Central memory CD8-positive, alpha-beta T cell (primary cell): ENCODE measurements at places on chromosomes 16 and 17.

DNA sequence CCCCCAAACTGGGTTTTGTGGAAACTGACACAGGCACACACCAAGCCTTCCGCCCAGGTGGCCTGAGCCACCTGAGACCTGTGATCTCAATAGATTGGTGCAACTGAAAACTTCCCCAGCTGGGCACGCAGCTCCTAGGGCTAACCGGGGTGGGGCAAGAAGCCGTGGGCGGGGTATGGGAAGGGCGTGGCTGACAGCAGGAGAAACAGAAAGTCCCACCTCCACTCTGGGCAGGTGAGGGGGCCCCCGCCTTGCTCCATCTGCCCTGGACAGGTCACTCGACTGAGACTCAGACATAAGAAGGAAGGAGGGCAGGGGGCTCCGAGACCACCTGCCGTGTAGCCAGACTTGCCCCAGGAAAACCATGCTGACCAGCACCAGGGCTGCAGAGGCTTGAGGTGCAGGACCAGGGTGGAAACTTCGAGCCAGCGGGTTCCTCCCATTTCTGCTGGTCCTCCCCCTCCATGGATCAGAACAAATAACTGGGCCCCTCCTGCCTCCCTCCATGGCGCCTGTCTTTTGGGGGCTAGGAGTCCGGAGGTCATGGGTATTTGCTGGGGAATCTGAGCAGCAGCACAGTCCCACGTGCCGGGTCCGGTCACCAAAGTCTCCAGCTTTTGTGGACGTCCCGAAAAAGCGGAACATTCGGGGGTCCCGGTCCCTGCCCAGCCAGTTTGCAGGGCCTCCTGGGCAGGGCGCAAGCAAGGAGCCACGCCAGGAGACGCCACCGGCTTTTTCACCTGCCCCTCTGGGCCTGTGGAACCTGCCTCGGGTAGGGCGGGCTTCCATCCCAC is 1.3 kb downstream of the TIMP2 start:
- H3K4me1 ChIP-seq = peaks cover 5% of the 10 kb centered on the region
- peak overlapping the region; percentile 71 for H3K4me3 ChIP-seq
- no peak overlapping the region for H3K27ac ChIP-seq
- peaks cover 71% of the 10 kb centered on the region for H3K27me3 ChIP-seq

DNA sequence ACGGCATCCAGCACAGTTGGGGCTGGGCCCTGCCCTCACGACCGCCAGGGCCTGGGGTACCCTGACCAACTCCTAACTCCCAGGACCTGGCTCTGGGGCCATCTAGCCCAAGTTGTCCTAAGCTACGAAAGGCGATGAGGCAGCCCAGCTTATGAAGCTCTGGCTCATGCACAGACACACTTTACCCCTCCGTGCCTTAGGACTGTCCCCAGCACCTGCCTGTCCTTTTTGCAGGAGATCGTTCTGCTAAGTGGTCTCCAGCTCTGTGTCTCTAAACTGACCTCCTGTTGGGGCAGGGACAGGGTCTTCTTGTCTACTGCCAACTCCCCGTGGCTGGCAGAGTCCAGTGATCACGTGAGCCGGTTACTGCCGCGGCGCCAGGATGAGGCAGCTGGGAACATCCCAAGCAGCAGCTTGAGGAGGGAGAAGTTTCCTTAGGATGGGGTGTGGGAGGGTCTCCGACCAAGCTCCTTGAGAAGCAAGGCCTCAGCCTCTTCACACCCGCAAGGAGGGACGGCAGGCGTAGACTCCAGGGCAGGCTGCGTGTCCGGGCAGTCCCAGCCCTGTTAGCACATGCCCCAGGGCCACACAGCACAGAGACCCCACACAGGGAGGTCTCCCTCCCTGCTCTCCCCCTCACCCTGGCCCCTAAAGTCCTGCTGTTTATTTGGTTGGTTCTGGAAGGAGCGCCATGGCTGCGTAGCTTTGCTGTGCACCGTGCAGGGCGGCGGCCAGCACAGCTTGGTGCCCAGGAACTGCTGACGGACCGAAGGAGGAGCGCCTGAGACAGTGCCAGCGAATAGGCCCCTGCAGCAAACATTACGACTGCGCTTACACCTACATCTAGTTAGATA is 16.4 kb upstream of the METRNL start:
- no peaks in the 10 kb centered on the region for H3K4me1 ChIP-seq
- no peaks in the 10 kb centered on the region for H3K27me3 ChIP-seq
- peak; percentile 8 for DNase-seq
- no peak overlapping the region for H3K4me3 ChIP-seq
- peaks cover 6% of the 10 kb centered on the region for H3K36me3 ChIP-seq

DNA sequence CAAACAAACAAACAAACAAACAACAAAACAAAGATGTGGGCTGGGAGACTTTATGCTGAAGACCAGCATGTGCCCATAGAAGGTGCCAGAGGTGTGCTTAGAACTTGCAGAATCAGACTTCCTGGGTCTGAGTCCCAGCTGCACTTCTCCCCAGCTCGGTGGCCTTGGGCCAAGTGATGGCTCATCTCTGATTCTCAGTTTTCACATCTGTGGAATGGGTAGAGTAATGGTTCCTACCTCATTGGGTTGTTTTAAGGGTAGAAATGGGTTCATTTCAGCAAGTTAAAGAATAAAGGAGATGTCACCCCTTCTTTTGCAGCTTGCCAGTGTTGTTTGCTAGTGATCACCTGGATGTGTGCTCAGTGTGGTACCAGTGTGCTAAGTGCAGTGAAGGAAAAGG is 10.7 kb downstream of the NKD1 start:
- H3K4me3 ChIP-seq = no peak overlapping the region
- H3K4me1 ChIP-seq = no peaks in the 10 kb centered on the region
- DNase-seq = no peak

GRCh38 chr17:45311401-45311759 is 5.4 kb downstream of the MAP3K14 start:
- no peaks in the 10 kb centered on the region for H3K27me3 ChIP-seq
- DNase-seq = no peak
- H3K4me3 ChIP-seq = peak overlapping the region; percentile 93
- peak overlapping the region; percentile 94 for H3K27ac ChIP-seq
- H3K36me3 ChIP-seq = peaks cover 10% of the 10 kb centered on the region
- peaks cover 86% of the 10 kb centered on the region for H3K4me1 ChIP-seq

- peaks cover 9% of the 10 kb centered on the region for H3K36me3 ChIP-seq
- H3K27ac ChIP-seq = peak overlapping the region; percentile 90
- H3K4me1 ChIP-seq = peaks cover 82% of the 10 kb centered on the region
- H3K27me3 ChIP-seq = no peaks in the 10 kb centered on the region
These were observed 56.1 kb downstream of the PLXDC1 start for GRCh38 chr17:39095309-39095686.

DNA sequence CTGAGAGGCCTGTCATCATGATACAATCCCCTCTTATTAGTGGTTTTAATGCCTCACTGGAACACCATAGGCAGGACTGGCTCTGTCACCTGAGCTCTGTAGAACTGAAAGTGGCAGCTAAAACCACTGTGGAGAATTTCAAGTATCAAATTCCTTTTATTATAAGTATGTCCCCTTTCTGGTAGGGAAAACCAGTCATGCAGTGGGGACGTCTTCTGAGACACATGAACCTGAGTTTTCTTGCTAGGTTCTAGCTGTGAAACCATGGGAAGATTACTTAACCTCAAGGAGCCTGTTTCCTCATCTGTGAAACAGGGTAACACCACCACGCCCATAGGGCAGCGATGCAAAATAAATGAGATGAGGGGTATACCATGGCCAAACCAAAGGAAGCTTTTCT is 4.7 kb downstream of the VAC14 start:
- peaks cover 11% of the 10 kb centered on the region for H3K36me3 ChIP-seq

- peak overlapping the region; percentile 23 for H3K27ac ChIP-seq
- no peak for DNase-seq
- H3K4me3 ChIP-seq = no peak overlapping the region
- H3K27me3 ChIP-seq = no peaks in the 10 kb centered on the region
These were observed 12.3 kb downstream of the PELP1 start for GRCh38 chr17:4691686-4692085.

GRCh38 chr16:66562409-66562808 is 3.8 kb upstream of the CMTM1 start:
- H3K4me3 ChIP-seq = peak overlapping the region; percentile 53
- no peak for DNase-seq
- H3K27ac ChIP-seq = peak overlapping the region; percentile 56
- H3K36me3 ChIP-seq = peaks cover 43% of the 10 kb centered on the region

DNA sequence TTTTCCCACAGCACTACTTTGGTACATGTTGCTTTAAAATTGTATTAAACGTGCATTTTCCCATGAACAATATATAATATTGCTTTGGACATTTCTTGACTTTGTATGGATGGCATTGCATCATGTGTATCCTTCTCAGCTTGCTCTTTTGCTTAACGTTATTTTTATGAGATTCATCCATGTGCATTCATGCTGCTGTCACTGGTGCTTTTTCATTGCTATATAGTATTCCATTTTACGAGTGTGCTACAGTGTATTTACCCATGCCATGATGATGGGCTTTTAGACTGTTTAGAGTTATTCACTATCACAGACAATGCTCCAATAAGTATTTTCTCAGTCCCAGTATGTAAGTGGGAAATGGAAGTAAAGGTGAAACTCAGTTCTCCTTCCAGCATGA is 195.2 kb upstream of the COX10 start:
- H3K27me3 ChIP-seq = no peaks in the 10 kb centered on the region
- H3K27ac ChIP-seq = no peak overlapping the region
- no peaks in the 10 kb centered on the region for H3K36me3 ChIP-seq
- DNase-seq = no peak
- H3K4me3 ChIP-seq = no peak overlapping the region
- no peaks in the 10 kb centered on the region for H3K4me1 ChIP-seq

- peaks cover 24% of the 10 kb centered on the region for H3K4me1 ChIP-seq
- H3K36me3 ChIP-seq = peaks cover 34% of the 10 kb centered on the region
- no peak for DNase-seq
- peak overlapping the region; percentile 72 for H3K27ac ChIP-seq
- H3K4me3 ChIP-seq = no peak overlapping the region
- no peaks in the 10 kb centered on the region for H3K27me3 ChIP-seq
These were observed 54.2 kb downstream of the PLD6 start for GRCh38 chr17:17151962-17152361.

- H3K27ac ChIP-seq = no peak overlapping the region
- peaks cover 76% of the 10 kb centered on the region for H3K36me3 ChIP-seq
- H3K27me3 ChIP-seq = no peaks in the 10 kb centered on the region
- no peak overlapping the region for H3K4me3 ChIP-seq
- no peak for DNase-seq
- H3K4me1 ChIP-seq = peaks cover 5% of the 10 kb centered on the region
These were observed 12.4 kb downstream of the CCDC47 start for GRCh38 chr17:63760771-63761539.

- peak; percentile 45 for DNase-seq
- no peaks in the 10 kb centered on the region for H3K27me3 ChIP-seq
- peak overlapping the region; percentile 94 for H3K27ac ChIP-seq
- H3K4me1 ChIP-seq = peaks cover 27% of the 10 kb centered on the region
- H3K4me3 ChIP-seq = peak overlapping the region; percentile 85
- peaks cover 11% of the 10 kb centered on the region for H3K36me3 ChIP-seq
These were observed 1.8 kb downstream of the KIAA0513 start for GRCh38 chr16:85029408-85029784.

DNA sequence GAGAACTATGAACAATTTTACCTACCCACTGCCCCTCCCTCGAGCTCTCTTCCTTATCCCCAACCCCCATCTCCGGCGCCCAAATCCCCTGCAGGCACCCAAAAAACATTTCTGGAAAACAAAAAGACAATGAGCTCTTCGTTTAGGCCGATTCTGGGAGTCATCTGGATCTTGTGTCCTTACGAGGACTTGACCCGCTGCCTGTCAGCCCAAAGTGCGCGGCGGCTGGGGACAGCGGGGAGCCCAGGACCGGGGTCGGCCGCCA is 524 bp downstream of the STRADA start:
- H3K36me3 ChIP-seq = peaks cover 22% of the 10 kb centered on the region
- H3K27ac ChIP-seq = peak overlapping the region; percentile 83
- peak overlapping the region; percentile 86 for H3K4me3 ChIP-seq
- DNase-seq = no peak

GRCh38 chr17:44773140-44773539 is 14.4 kb downstream of the ADAM11 start:
- H3K27ac ChIP-seq = no peak overlapping the region
- DNase-seq = no peak
- peaks cover 12% of the 10 kb centered on the region for H3K4me1 ChIP-seq
- H3K36me3 ChIP-seq = peaks cover 5% of the 10 kb centered on the region
- peaks cover 12% of the 10 kb centered on the region for H3K27me3 ChIP-seq
- peak overlapping the region; percentile 9 for H3K4me3 ChIP-seq

DNA sequence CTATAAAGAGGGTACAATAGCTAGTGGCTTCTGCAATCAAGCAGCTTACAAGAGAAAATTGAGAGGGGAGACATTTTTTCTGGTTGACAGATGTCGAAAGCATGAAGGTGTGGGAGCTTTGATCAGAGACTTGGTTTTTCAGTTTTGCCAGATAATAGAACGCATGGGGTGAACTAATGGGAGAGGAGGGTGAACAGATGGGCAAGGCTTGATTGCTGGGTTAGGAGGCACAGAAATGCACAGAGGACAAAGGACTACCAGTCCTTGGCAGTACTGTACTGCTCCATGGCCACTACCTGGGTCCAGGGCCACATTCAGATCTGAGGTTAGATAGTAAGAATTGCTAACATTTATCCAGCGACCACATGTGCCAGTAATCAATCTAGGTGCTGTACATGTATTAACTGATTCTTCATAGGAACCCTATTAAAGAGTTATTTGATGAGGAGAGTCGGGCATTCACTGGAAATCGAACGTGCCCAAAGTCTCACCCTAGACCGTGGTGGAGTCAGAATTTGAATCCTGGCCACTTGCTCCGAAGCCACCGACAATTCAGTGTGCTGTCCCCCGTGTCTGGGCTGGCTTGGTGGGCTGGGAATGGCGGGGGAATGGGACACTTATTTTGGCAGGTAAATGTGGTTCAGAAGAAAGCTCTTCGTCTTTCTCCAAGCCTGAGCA is 873 bp upstream of the KSR1 start:
- peaks cover 17% of the 10 kb centered on the region for H3K4me1 ChIP-seq
- DNase-seq = no peak
- no peaks in the 10 kb centered on the region for H3K27me3 ChIP-seq
- peak overlapping the region; percentile 1 for H3K27ac ChIP-seq
- peaks cover 3% of the 10 kb centered on the region for H3K36me3 ChIP-seq
- H3K4me3 ChIP-seq = peak overlapping the region; percentile 97

DNA sequence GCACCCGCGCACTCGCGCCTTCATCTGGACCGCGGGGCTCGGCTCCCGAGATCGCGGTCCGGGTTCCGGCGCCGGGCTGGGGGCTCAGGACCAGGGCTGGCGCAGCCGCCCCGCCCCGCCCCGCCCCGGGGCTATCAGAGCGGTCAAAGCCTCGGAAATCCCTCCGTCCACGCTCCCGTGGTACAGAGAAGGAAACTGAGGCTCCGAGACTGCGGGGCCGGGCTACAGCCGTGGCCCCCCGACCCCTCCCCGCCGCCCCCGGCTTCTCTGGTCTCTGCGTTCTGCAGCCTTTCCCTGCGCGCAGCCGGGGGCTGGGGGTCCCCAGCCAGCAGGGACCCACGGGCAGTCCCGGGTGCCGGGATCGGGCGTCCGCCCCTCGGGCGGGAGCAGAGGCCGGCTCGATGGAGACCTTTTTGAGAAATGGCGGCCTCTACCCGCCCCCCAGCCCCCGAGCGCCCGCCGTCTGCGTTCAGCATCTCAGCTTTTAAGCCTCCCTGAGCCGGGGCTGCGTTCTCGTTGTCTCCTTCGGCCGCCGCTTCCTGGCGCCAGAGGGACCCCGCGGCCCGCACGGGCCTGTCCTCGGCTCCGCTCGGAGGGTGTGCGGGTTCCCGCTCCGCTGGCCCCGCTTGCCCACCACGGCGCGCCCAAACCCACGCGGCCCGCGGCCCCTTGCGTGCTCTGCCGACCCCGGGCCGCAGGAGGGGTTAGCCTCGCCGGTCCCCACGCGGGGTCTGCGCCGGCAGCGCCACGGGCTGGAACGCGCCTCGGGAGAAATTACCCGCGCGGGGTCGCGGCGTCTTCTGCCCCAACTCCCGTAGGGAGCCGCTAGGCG is 1.5 kb upstream of the NPTX1 start:
- H3K27me3 ChIP-seq = peaks cover 69% of the 10 kb centered on the region
- H3K4me3 ChIP-seq = no peak overlapping the region
- H3K27ac ChIP-seq = no peak overlapping the region

- peaks cover 49% of the 10 kb centered on the region for H3K27me3 ChIP-seq
- no peaks in the 10 kb centered on the region for H3K4me1 ChIP-seq
- no peak for DNase-seq
These were observed 44.3 kb upstream of the CDH5 start for GRCh38 chr16:66322174-66322573.
